Keratinocyte (primary cell): ENCODE measurements at places on chromosomes 5 and 9. TPM values are rescaled to one million over a fixed set of nuclear protein-coding genes. Genes with fewer than 3 reads are reported as not detected.
A peak's percentile ranks its signal among the peaks of the same experiment; 100 is the strongest.

GRCh38 chr5:56852228-56853000 is 37.1 kb downstream of the MAP3K1 start:
- no peak overlapping the region for H3K4me3 ChIP-seq
- peaks cover 5% of the 10 kb centered on the region for H3K4me1 ChIP-seq
- no peak overlapping the region for H3K27ac ChIP-seq
- no peaks in the 10 kb centered on the region for H3K27me3 ChIP-seq
- no peaks in the 10 kb centered on the region for H3K36me3 ChIP-seq
- no peak for DNase-seq

Gene HRCT1
- not detected in 3 replicates for polyA plus RNA-seq

- DNase-seq: no peak
- H3K4me3 ChIP-seq: no peak overlapping the region
Measured at GRCh38 chr5:172595596-172596455, 45.2 kb upstream of the NEURL1B start.

GRCh38 chr5:40395251-40395650 is 284.5 kb upstream of the PTGER4 start:
- H3K4me1 ChIP-seq: peaks cover 12% of the 10 kb centered on the region
- H3K4me3 ChIP-seq: no peak overlapping the region
- no peaks in the 10 kb centered on the region for H3K27me3 ChIP-seq
- DNase-seq: no peak
- no peak overlapping the region for H3K27ac ChIP-seq

DNA sequence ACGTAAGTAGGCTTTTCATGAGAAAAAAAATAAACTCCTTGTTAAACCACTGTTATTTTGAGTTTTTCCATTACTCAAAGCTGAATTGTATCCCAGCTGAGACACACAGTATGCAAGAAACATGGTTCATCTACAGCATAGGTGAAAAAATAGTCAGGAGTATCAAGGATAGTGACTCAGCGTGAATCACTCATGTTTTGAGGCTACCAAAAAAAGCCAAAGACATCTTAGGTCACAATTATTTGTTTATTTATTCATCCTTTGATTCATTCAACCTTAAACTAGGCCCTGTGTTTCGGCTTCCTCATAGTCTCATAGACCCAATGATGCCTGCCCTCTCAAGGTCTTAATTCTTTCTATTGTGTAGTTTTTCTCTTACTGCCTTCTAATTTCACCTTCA is 32.9 kb upstream of the STX17 start:
- no peaks in the 10 kb centered on the region for H3K36me3 ChIP-seq
- H3K27ac ChIP-seq: no peak overlapping the region
- DNase-seq: peak; percentile 2
- H3K4me1 ChIP-seq: no peaks in the 10 kb centered on the region
- peaks cover 7% of the 10 kb centered on the region for H3K27me3 ChIP-seq
- no peak overlapping the region for H3K4me3 ChIP-seq

DNA sequence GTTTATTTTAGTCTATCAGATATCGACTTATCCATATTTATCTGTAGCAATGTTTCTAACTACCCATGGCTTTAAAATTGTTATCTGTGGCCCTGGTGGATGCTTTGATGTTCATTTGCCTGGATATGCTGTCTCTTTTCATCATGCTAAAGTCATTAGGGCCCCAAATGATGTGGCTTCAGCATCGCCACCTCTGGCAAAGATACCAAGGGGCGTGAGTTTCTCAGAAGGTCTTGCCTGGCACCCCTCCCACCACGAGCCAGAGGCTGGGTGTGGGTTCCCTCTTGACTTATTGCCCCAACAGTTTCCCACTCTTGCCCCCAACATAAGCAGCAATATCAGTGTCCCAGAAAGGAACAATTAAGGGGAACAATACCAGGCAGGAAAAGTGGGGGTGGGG is 5.4 kb downstream of the ROPN1L start:
- no peak for DNase-seq
- peaks cover 7% of the 10 kb centered on the region for H3K4me1 ChIP-seq
- no peak overlapping the region for H3K4me3 ChIP-seq

DNA sequence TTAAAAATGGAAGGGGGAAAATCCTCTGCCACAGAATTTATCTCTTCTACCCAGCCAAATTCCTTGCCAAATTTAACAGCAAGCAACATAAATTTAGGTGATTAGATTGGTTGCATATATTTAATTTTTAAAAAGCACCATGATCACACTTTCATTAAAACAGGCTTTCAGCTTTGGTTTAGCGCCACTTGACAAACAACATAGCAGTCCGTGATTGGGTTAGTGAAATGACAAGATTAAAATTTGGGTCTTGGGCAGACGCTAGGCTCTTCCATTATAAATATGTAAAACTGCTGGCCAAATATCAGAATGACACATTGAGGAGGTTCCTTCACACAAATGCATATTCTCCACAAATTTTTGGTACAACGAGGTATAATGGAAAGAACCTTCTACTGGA is 58.2 kb upstream of the CER1 start:
- no peaks in the 10 kb centered on the region for H3K4me1 ChIP-seq
- H3K27ac ChIP-seq: no peak overlapping the region
- no peaks in the 10 kb centered on the region for H3K36me3 ChIP-seq
- no peak for DNase-seq

- H3K4me3 ChIP-seq: no peak overlapping the region
- H3K4me1 ChIP-seq: peaks cover 6% of the 10 kb centered on the region
Measured at GRCh38 chr9:87434366-87434765, 63.3 kb upstream of the DAPK1 start.

Gene PTGS1
- 2.4 to 4.5 TPM (median 4.0 TPM) in 3 replicates for polyA plus RNA-seq

GRCh38 chr5:120093178-120093577 is 370.9 kb upstream of the PRR16 start:
- H3K36me3 ChIP-seq: no peaks in the 10 kb centered on the region
- H3K27ac ChIP-seq: no peak overlapping the region
- no peaks in the 10 kb centered on the region for H3K27me3 ChIP-seq
- no peaks in the 10 kb centered on the region for H3K4me1 ChIP-seq
- DNase-seq: no peak

Gene SHC3
- 0.01 to 0.04 TPM (median 0.03 TPM) in 3 replicates for polyA plus RNA-seq

DNA sequence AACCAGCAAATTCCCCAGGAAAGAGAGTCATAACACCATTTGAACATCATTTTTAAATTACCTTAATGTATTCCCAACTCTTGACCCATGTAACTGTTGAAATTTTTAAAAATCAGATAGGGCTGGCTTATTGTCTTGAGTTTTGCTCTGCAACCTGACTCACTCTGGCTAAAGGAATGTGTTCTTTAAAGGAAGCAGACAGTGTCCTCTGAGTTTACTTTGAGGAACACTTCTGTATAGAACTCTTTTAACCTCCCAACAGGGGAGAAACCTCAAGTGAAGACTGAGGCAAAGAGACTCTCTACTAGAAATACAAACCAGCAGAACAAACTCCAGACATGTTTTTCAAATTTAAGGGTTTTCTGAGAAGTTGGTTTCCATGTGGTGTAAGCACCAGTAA is 248.9 kb downstream of the CWC27 start:
- H3K27ac ChIP-seq: no peak overlapping the region
- no peak overlapping the region for H3K4me3 ChIP-seq
- DNase-seq: no peak
- no peaks in the 10 kb centered on the region for H3K36me3 ChIP-seq
- H3K27me3 ChIP-seq: no peaks in the 10 kb centered on the region
- H3K4me1 ChIP-seq: peaks cover 7% of the 10 kb centered on the region

DNA sequence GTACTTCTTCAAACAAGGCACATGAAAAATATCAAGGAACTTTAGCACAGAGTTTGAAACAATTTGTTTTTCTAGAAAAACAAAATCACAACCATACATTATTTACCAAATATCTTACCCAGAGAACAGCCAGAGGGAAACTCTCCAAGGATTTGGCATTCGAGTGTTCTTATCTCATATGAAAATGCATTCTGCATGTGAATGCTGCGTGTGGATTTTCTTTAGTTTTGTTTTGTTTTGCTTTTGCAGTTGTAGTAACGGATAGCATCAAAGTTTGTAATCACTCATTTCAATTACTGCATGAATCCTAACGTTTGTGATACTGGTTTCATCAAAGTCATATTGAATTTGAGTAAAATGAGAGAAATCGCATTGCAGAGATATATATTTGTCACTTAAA is 28.0 kb downstream of the ADAMTSL1 start:
- H3K36me3 ChIP-seq: no peaks in the 10 kb centered on the region
- H3K4me1 ChIP-seq: no peaks in the 10 kb centered on the region
- DNase-seq: no peak
- H3K27ac ChIP-seq: no peak overlapping the region

DNA sequence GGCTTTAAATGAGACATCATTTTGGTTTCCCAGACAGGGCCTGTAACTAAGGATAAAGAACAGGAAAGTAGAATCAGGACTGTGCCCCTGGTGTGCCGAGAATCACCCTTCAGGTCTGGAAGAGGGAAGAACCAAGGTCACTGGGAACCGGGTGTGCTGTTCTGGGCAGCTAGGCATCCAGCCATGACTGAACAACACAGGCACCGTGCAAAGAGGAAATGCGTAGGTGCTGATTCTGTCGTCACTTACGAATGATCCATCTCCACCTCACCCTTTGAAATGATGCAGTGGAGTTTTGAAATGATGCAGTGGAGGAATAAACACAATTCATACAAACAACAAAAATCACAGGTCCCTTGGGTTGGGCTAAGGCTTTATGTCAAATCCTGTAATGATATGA is 64.4 kb downstream of the MAP1B start:
- DNase-seq: no peak
- H3K4me3 ChIP-seq: no peak overlapping the region

- H3K4me3 ChIP-seq: no peak overlapping the region
- peak; percentile 28 for DNase-seq
- no peak overlapping the region for H3K27ac ChIP-seq
- H3K36me3 ChIP-seq: no peaks in the 10 kb centered on the region
- no peaks in the 10 kb centered on the region for H3K27me3 ChIP-seq
Measured at GRCh38 chr5:175895686-175896102, 24.3 kb downstream of the CPLX2 start.

- no peaks in the 10 kb centered on the region for H3K36me3 ChIP-seq
- no peak for DNase-seq
- no peaks in the 10 kb centered on the region for H3K27me3 ChIP-seq
- H3K4me3 ChIP-seq: no peak overlapping the region
- peaks cover 19% of the 10 kb centered on the region for H3K4me1 ChIP-seq
Measured at GRCh38 chr5:83092619-83093018, 15.3 kb downstream of the XRCC4 start.

DNA sequence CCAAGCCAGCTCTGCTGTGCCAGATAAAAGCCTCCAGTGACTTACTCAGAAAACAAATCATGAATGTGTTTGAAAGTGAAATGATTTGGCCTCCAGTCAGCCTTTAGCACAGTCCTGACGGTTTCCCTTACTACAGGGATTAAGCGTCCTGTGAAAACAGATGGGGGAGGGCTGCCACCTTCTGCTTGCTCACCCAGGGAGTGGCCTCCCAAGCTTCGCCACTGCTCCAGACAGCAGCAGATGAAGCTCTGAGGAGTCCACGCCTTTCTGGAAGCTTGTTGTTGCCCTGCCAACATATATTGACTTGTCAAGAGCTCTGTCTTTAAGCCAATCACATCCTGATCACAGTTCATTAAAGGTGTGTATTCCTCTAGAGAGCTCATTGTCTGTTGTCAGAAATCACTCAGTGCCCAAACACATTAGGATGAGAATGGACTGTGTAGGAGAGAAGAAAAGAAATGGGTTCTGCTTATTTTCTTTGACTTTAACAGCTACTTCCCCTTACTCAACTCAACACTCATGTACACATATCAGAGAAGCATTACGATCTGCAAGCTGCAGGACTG is 4.9 kb upstream of the FYB1 start:
- no peaks in the 10 kb centered on the region for H3K36me3 ChIP-seq
- peaks cover 17% of the 10 kb centered on the region for H3K4me1 ChIP-seq
- DNase-seq: peak; percentile 61
- no peak overlapping the region for H3K4me3 ChIP-seq
- no peak overlapping the region for H3K27ac ChIP-seq
- H3K27me3 ChIP-seq: no peaks in the 10 kb centered on the region

Gene NME5
- polyA plus RNA-seq: 0.05 to 0.14 TPM (median 0.13 TPM) in 3 replicates
